IMR-90 (cell line): ENCODE measurements at places on chromosomes 12 and 14.

GRCh38 chr12:31772685-31773222 is 43.9 kb upstream of the AMN1 start:
- DNase-seq: no peak

GRCh38 chr12:107360033-107360432 is 266.7 kb upstream of the CRY1 start:
- no peak for DNase-seq

DNA sequence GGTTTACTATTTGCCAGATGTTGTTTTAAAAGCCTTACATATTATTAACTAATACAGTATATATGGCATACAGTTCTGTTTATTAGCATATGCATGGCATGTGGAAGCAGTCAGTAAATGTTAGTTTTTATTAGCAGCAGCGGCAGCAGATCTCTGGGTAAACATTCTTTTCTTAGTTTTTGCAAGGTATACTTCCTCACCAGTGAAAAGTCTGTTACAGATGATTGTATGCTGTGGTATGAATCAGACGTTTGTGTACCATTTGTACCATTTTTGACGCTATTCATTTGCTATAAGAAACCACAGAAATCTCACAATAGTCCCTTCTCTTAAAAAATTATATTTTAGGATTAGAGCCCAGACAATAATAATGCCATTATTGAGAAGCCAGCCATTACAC is 17.8 kb downstream of the STK38L start:
- peak; percentile 57 for DNase-seq

GRCh38 chr14:92088494-92088893 is 17.9 kb downstream of the ATXN3 start:
- DNase-seq: no peak

DNA sequence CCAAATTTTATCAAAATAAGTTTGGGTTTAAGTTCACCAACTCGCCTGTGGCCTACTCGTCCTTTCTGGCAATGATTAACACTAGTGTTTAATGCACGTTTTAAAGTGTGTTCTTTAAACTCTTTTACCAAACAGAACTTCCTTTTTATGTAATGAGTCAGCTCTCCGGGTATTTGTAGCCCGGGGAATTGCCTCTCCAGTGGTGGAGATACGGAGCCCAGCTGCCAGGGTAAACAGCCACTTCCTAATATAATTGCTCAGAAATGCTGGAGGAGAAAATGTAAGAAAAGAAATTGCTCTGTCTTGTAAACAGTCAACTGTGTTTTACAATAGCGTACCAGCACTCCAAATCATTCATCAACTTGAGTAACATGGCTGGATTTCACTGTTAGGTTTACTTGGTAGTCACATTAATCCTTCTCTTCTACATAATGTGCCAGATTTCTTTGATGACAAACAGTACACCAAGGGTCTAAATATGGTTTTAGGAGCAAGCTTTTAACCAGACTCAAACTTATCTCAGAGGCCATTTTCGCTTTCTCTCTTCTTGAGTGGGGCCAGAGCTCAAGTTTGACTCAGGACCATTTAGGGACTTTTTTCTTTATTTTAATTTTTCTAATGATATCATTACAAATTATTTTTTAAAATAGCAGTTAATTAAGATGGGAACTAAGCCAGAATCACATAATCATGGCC is 101.2 kb upstream of the SLC38A2 start:
- DNase-seq: peak; percentile 94

DNA sequence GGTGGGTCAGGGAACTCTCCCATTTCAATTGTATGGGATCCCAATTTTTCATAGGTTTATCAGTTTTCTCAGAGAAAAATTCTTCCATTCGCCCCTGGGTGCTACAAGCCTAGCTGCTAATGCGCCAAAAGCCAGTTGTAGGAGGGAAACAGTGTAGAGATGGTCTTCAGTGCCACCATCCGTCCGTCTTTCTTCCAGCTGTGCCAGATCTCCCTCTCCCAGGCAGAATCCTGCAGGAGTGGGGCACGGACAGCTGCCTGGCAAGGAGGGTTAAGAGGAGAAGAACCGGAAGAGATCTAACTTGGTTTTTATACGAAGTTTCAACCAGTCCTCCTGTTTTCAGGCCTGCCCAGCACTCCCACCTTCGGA is 38.9 kb upstream of the FUT8 start:
- DNase-seq: no peak

- no peak for DNase-seq
Observed at GRCh38 chr14:75672605-75673192, 11.7 kb downstream of the TTLL5 start.

- no peak for DNase-seq
Observed at GRCh38 chr14:77630111-77630510, 13.7 kb upstream of the SPTLC2 start.

- DNase-seq: peak; percentile 88
Observed at GRCh38 chr12:3313066-3313465, 177.9 kb upstream of the PRMT8 start.

- no peak for DNase-seq
Observed at GRCh38 chr12:54784115-54784514, 70.2 kb upstream of the MUCL1 start.

DNA sequence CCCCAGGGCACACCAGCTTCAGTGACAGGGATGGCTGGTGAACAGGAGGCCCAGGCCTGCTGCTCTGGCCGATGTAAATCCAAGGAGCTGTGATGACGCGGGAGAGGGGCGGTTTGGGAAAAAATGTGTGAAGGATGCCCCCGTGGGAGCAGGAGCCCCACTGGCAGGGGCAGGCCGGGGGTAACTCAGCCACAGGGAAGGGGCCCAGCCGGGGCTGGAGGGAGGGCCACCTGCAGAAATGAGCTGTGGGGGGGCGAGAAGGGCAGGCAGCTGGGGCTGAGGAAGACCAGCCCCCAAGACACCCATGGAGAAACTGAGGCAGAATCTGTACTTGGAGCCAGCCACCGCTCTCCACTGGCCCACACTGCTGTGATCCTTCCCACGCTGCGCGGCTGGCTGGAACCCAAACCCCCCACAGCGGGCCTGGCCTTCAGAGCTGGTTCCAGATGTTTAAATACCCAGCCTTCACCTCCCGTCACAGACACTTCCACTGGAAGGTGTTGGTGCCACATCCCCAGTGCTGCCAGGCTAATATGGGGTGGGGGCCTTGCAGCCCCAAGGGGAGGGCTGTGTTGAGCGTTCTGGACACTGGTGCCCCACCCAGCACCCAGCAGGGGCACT is 28.5 kb upstream of the ANKRD9 start:
- no peak for DNase-seq

- DNase-seq: peak; percentile 68
Observed at GRCh38 chr12:51639361-51639760, 48.3 kb downstream of the SCN8A start.

DNA sequence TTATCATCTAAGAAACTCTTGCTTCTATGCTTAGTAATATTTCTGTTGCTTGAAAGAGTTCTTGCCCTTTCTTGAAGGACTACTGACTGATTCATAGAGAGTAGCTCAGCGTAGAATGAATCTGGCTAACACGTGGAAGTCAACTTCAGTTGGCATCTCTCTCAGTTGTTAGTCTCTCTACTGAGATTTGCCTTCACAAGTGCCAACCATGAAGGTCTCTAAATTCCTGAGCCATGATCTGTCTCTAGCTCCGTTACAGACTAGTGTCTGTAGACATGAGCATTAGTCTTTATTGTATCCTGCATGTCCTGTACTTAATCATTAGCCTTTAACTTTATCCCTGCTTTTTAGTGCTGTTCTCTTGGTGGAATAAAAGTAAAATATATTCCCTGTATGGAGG is 19.1 kb upstream of the ALX1 start:
- DNase-seq: no peak

DNA sequence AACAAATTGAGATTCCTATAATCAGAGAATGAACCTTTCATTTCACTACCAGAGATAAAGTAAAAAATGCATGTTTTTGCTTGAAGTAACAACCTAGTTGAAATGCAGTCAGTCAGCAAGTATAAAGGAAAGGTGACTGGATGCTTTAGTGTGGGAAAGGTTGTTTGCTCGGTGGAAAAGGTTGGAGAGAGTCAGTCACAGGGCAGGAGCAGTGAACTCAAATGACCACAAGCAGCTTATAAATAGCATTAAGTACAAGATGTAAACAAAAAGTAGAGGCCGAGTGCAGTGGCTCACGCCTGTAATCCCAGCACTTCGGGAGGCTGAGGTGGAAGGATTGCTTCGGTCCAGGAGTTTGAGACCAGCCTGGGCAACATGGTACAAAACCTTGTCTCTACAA is 98.1 kb upstream of the FGD4 start:
- peak; percentile 55 for DNase-seq

DNA sequence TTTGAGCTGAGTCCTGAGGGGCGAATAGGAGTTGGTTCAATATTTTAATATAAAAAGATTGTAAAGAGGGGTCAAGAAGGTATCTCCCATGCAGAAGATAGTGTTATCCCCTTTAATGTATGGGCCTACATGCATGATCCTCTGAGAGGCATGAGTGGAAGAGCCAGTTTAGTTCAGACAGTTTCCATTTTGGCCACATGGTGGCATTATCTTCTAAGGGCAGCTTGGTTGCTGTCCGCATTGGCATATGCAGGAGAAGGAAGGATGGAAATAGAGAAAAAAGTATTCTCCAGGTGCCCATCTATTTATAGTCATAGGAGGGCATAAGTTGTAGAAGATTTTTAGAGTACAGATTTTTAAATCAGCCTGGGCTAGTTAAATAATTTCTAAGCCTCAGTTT is 5.4 kb downstream of the SAMD4A start:
- DNase-seq: no peak

DNA sequence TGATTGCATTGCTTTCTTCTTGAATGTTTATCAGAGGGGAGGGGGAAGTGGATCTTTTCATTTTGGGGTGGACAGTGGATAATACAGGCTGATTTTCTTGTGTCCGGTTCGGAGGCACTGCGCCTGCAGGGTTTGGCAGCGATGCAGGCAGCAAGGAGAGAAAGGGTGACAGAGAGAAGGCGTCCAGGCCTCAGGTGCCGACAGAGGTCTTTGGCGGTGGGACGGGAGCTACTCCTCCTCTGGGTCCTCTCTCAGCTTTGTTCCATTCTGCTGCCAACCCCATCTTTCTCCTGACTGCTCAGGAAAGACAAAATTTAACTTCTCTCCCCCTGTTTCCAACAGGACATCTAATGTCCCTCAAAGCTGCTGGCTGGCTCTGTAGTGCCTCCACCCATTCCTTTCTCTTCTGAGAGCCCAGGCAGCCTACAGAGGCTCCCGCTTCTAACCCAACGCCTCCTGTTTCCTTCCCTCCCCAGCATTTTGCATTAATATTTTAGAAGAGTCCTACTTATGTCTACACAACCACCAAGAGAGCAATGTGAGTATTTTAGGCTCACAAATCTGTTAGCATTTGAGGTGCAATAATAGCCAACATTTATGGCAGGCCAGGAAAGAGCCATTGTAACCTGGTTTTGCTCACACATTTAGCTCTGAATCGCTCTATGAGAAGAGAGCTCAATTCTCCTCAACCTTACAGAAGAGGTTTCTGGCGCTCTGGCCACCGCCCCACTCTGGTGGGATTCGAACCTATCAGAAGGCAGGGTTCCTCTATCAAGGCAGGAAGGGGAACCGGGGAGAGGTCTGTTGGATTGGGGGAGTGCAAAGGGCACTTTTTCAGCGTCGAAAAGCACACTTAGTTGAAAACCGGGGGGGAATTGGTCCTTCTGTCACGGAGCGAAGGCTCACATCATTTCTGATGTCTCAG is 7.1 kb upstream of the TBX5 start:
- peak; percentile 28 for DNase-seq

- DNase-seq: no peak
Observed at GRCh38 chr14:54259821-54260220, 137.0 kb upstream of the CDKN3 start.

DNA sequence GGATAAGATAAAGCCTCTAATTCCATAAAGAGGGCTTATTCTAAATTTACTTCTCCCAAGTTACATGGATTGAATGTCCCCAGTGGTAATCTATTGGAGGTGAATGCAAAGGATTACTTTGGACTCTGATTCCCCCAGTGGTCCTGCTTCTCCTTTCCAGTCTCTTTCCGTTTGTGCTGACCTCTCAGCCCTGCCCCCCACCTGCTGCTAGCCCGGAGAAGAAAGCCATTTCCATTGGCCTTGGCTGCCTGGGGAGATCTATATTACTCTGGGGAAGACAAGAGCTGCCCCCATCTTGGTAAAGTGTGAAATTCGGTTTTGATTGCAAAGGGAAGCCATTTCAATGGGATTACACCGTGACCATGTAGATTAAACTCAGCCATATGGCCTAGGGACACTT is 13.3 kb downstream of the ASCL1 start:
- no peak for DNase-seq

DNA sequence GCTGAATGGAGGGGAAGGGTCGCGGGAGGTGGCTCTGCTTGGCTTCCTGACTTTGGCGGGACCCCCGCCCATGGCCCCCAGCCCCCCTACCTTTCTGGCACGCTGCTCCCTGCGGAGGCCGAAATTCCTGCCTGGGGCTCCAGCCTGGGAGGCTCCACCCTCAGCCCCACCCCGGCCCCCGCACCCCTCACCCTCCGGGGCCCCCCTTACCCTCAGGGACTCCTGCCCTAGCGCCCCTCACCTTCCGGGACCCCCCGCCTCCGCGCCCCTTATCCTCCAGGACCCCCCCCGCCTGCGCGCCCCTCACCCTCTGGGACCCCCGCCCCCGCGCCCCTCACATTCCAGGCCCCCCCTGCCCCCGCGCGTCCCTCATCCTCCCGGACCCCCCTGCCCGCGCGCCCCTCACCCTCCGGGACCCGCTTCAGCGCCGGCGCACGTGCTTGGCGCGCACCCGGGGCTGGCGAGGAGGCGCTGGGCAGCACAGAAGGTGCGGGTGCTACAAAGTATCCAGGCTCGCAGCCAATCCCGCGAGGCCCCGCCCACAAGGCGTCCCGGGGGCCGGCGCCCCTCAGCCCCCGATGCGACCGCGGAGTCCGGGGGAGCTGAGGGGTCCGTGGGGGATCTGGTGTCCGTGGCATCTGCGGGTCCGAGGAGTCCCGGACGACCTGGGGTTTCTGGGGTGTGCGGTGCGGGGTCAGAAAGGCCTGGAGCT is at the start of gene ANHX:
TSS of gene ANHX (minus strand) at position 477 of the 712 bp plus-strand sequence. CDS start 1,521 bp downstream, outside the sequence.
- no peak for DNase-seq

- no peak for DNase-seq
Observed at GRCh38 chr12:27434673-27435565, 11.6 kb upstream of the SMCO2 start.

- peak; percentile 83 for DNase-seq
Observed at GRCh38 chr14:92527721-92528120, 14.1 kb downstream of the RIN3 start.

- DNase-seq: peak; percentile 64
Observed at GRCh38 chr12:59164991-59165718, 244.9 kb upstream of the LRIG3 start.

DNA sequence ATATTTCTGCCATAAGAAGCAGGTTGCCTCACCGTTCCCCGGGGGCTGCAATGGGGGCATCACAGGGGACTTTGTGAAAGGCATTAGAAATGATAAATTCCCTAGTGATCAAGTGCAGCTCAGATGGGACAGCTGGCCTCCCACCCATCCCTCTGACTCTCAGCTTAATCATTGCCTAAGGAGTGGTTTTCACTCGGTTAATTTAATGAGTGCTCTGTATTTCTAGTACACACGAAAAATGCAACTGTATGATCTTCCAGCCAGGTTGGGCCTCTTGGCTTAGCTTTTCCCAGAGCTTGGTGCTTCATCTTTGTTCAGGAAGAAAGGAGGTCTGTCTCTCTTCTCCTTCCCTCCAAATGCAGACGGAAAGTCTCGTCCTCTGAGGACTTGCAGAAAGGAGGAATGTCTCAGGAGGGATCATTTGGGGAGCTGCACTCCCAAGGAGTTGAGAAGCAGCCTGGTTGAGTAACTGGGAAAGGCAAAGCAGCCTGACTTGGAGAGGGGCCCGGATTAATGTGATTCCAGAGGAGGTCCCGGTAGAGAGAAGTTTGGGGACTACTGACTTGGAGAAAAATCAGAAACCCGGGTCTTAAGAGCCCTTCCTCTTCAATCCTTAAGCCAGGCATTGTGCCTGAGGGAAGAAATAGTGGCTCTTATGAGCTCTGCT is 7.2 kb downstream of the CD9 start:
- no peak for DNase-seq
